ENCODE measurements at places on chromosomes 4 and X.

DNA sequence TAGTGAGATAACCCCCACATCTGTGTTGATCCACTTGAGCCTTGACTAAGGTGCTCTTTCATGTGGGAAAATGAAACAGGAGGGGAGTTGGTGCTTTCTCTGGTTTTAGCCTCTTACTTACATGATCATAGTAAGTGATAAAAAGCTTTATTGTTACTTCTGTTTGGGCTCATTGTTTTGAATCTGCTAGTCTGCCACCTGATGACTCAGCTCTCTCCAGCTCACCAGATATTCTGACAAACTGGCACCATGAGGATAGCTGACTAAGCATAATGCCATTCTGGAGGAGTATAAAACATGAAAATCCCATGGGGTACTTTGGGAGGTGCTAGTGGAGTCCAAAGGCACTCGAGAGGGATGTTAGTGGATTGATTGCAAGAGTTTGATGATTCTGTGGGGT, 824.0 kb downstream of the RAPGEF2 start:
- DNase-seq, result no peak

DNA sequence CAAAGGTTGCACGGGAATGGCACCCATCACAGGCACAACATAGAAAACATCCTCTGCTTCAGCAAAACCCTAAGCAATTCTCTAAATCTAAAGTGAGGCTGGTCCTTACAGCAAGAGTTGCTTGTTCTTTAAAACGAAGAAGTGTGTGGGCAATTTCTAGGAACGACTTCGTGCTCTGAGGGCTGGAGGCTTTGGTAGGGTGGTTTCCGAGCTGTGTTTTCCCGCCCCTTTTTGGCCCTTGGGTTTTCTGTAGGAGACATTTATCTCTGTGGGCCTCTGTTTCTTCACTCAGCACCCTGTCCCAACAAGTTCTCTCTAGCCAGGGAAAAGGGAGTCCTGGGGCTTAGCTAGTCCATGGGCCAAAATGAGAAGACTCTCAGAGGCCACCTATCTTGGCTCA, 84.2 kb downstream of the SLC2A9 start:
- no peak for DNase-seq

DNA sequence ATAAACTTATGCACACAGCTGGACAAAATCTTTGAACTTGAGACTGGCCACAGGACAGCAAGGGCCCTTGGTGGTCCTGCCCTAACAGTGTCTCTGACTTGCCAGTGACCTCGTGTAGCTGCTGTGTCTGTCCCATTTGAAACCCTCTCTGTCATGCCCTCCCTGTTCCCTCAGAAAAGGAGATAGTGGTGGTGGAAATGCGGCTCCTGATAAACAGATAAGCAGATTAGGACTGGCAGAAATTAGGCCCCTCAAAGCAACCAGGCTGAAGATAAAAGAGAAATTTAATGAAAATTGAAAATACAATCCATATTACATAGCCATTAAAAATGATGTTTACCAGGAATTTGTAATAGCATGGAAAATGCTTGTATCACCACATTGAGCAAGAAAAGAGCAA, 136.6 kb upstream of the ATP6AP2 start:
- DNase-seq, result no peak

GRCh38 chr4:152698089-152698499, 18.3 kb upstream of the TMEM154 start:
- DNase-seq, result no peak

DNA sequence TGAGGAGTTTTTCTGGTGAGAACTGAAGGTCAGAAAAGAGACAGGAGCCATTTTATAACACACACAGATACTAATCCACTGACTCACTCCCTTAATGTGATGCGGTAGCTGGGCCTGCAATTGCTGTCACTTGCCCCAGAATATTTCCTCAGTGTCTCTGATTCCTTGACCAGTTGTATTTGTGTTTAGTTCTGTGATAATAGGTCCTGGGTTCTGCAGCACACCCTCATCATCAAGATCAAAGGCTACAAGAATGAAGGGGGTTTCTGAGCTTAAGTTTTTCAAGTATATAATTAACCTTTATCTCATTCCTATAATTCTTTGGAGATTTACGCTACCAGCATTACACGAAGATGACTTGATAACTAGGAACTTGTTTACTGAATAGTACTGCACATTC, 576.5 kb upstream of the CPXCR1 start:
- DNase-seq, result no peak

- DNase-seq, result no peak
Observed at GRCh38 chr4:4386296-4386735, 586 bp upstream of the NSG1 start.

- no peak for DNase-seq
Observed at GRCh38 chrX:1205681-1206611, 6.5 kb downstream of the CRLF2 start.

DNA sequence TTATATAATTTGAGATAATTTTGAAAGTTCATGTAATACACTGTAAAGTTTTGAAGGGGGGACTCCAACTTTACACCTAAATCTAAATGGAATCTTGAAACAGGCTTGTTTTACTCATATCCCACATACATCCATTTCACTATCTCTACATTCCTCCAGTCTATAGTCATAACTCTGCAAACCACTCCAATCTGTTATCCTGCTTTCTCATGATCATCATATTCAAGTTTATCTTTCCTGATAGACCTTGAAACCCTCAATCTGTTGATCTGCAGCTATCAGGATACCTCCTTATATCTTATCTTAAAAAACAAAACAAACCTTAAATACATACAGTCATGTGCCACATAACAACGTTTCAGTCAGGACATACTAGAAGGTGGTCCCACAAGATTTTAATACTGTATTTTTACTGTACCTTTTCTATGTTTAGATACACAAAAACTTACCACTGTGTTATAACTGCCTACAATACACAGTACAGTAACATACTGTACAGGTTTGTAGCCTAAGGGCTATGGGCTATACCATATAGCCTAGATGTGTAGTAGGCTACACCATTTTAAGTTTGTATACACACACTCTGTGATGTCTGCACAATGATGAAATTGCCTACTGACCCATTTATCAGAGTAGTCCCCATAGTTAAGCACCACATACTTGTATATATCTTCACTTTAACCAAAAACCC, 14.0 kb downstream of the CHIC2 start:
- no peak for DNase-seq

DNA sequence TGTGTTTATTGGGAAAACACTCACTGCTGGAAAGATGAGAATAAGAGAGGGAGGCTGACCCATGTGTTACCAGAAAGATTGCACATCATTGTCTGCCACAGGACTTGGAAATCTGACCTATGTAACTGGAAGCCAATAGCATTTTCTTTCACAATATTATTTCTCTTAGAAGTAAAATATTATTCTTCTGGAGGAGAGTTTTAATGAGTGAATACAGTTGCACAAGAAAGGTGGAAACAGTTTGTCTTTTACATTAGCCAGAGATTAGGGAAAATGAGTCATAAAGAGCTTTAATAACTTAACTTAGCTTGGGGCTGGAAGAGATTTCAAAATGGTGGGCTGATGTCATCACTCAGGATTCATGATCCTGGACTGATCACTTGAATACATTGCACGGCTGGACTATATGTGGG, 31.5 kb upstream of the LNX1 start:
- no peak for DNase-seq

DNA sequence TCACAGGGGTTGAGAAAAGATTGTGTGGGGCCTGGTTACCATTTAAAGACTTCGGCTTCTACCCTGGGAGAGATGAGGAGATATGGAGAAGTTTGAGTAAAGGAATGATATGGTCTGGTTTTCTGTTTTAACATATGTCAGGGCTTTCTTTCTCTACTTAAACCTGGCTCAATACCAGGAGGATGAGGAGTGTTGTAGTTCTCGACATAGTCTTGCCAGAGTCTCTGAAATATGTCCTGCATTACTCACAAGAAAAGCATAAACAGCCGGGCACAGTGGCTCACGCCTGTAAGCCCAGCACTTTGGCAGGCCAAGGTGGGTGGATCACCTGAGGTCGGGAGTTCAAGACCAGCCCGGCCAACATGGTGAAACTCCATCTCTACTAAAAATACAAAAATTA, 16.4 kb upstream of the ACE2 start:
- DNase-seq, result no peak

All from stimulated activated CD4-positive, alpha-beta T cell treated with anti-CD3 and anti-CD28 coated beads, Interleukin-15, amount 100 ng/mL, for 48 hours (primary cell).